ENCODE measurements at places on chromosomes 5 and 9.

DNA sequence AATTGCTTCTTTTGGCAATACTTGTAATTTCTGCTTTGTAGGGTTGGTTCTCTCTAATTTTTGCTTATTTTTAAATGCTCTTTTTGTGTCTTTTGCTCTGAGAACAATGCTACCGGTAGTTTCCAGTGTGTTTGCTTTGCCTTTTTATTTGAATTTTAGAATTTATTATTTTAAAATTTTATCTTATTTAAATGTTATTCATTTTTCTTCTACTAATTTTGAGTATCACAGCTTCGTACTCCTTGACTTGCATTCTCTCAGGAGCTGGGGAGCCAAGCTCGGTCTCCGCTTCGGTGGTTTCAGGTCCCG, 45.9 kb downstream of the ANXA2R start:
- no peak for DNase-seq

DNA sequence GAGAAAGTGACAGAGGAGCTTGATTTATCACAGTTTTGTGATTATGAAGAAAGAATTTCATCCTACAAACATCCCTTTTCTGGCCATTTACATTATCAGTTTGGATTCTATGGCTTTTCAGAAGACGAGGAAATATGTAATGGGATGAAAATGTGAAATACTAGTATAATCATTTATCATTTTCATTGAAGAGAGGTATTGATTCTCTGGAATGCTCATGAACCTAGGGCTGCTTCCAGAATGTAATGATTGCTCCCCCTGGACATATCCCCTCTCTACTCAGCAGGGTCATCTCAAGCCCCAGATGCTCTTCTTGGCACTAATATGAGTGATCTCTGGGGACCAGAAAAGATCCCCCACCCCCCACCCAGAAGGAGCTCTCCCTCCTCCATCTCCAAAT, 106.7 kb upstream of the ZNF618 start:
- DNase-seq = no peak

DNA sequence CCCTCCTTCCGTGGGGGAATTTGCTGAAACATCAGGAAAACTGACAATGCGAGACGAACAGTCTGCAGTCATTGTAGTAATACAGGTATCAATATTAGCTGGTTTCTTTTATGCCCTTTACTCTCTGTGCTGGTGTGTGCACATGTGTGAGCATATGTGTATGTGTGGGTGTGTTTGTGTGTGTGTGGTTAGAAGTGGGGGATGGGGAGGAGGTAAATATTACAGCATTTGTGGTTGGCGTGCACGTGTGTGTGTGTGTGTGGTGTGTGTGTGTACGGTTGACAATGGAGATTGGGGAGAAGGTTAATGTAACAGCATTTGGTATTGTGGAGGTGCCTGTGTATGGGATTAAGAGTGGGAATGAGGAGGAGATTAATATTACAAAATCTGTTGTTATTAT, 219.4 kb downstream of the ADGRV1 start:
- DNase-seq = no peak

GRCh38 chr9:81244631-81245030, 444.7 kb downstream of the TLE1 start:
- no peak for DNase-seq
